Pancreas (tissue), 10 donors: ENCODE measurements at places on chromosomes 4 and X. TPM values are rescaled to one million over a fixed set of nuclear protein-coding genes. Genes with fewer than 3 reads are reported as not detected.

DNA sequence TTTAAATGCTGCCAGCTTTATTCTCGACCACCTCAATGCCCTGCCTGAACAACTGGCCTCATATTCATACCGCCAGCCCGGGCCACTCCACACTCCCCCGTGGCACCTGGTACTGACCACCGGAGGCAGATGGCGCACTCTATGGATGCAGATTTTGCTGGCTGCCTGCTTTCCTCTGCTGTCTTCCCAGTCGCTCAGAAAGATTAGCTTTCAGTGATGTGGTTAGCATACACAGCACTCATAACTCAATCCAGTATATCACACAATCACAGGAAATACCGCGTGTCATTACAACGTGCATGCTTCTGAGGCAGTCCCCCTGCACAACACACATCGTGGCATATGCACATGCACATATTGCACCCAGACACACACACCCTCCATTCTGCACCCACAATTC is 147.2 kb upstream of the BCOR start:
- DNase-seq, result no peak

DNA sequence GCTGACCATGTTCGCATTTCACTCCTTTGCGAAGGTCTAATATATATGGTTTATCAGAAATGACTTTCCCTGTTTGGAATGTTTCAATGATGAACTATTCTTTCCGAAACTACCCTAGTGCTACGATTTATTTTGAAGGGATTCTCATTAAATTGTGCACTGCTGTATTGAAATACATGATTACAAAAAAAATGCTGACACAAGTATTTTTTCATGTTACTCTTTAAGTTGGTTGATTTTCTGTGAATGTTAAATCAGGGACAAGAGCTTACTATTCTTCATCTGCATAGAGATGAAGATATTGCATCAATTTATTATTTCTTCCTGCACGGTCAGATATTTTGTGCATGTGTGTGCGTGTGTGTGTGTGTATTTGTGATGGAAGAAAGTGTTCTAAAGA is 731.5 kb upstream of the AGA start:
- no peak for DNase-seq

DNA sequence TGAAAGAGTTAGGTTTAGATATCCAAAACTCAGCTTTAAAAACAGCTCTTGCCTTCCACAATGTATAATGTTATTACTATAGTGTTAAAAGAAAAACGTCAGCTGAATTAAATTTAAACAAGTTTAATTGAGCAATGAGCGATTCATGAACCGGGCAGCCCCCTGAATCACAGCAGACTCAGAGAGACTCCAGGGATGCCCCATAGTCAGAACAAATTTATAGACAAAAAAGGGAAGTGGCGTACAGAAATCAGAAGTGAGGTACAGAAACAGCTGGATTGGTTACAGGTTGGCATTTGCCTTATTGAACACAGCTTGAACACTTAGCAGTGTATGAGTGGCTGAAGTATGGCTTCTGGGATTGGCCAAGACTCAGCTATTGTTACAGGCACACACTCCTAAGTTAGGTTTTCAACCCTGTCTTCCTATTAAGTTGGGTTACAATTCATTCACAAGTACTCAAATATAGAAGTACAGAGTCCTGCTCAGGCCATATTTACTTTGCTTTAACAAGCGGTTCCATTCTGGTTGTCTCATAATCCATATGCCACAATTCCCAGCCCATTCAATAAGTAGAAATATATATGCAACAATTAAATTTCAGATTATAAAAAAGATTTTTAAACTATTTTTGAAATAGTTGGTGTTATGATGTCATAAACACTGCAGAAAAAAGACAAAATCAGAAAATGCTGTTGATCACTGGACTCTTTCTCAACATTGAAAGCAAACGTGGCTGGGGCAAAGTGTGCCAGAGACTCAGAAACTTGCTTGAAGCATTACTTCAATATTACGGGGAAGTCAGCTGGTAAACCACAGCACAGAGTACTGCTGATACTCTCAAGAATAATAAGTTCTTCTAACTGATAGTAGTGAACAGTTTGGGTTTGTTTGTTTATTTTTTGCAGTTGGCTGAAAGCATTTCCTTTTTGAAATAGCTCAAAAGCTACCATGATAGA is 459.7 kb downstream of the RAB28 start:
- no peak for DNase-seq

- no peak for DNase-seq
Observed at GRCh38 chr4:83272900-83273299, 11.7 kb downstream of the COQ2 start.

DNA sequence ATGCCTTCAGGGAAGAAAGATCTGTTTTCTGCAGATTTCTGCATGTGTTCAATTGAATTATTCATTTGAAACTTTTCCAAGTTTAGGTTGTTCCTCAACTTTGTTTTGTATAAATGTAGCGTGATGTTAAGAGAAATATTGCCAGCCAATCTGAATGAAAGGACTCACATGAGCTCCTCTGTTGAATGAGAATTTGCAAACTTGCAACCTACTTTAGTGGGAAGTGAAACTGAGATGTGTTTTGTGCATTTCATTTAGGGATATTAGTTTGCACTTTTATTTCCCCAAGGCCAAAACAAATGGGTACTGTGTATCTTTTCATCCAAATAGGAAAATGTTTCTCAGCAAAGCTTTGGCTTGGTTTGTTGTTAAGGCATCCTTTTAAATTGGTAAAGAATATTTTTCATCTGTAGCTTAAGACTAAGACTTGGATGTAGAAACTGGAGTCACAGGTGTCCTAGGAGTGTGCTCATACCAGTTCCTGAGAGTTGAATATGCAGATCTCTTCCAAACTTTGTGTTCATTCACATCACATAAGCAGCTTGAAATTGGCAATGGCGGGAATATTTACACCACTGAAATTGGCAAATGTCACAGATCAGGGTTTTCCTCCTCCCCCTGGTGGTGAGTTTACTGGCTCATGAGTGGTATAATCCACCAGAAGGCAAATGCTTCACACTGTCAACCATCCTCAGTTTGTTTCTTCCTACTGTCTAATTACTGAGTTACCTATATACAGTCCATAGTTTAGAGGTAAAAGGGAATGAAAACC is 193.6 kb upstream of the BANK1 start:
- no peak for DNase-seq

DNA sequence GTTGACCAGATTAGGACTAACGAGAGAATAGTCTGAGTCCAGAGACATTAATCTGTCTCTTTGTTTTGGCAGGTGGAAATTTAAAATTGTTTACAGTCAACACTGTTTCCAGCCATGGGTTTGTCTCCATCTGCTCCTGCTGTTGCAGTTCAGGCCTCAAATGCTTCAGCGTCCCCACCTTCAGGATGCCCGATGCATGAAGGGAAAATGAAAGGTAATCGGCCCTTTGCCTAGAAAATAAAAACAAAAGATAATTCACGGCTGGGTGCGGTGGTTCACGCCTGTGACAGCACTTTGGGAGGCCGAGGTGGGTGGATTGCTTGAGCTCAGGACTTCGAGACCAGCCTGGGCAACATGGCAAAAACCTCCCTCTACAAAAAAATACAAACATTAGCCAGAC is 815 bp downstream of the HCCS start:
- no peak for DNase-seq

GRCh38 chrX:110477593-110478228 is 119.1 kb downstream of the RTL9 start:
- no peak for DNase-seq

DNA sequence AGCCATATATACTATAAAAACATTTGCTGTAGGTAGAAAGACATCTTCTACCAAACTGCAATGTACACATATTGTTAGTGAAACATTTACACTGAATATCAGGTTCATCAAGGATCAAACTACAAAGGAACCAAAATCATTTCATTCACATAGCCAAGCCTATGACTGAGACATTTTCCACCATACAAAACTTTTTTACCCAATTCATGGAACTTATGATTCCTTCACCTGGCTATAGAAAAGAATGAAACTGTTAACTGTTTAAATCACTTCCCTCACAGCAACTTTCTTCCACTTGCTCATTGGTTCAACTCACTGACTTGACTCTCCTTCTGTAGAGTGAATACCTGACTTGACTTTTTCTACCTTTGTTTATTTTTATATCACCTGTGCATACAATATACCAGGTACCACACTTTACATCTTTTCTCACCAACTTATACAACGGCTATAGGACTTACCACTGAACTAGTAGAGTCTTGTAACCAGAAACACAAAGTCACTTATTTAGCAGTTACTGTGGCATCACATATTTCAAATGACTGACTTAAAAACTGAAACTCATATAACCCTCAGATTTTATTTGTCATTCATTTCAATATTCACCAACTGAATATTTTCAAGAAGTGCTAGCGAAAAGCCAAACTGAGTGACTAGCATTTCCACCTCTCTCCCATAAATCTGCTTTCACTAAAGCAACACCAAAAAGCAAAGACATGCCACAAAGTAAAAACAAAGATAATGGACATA is 30.9 kb downstream of the CAMK2D start:
- DNase-seq, result no peak

GRCh38 chrX:17081511-17081910 is 135.1 kb downstream of the REPS2 start:
- no peak for DNase-seq

- DNase-seq, result no peak
Observed at GRCh38 chrX:1521459-1521956, 15.5 kb downstream of the P2RY8 start.

CFP gene
- total RNA-seq, result 0.31 TPM

IGSF1 gene
- 0.38 TPM for total RNA-seq

PLP1 gene
- 0.32 TPM for total RNA-seq

ARHGEF6 gene
- total RNA-seq, result 1.2 TPM

BTK gene
- total RNA-seq, result 0.43 TPM

SLC25A31 gene
- not detected for total RNA-seq

INPP4B gene
- 3.9 TPM for total RNA-seq

ATP10D gene
- 5.8 TPM for total RNA-seq

GPRASP2 gene
- total RNA-seq, result 6.6 TPM

SPP1 gene
- total RNA-seq, result 1,351 TPM
